ENCODE measurements at places on chromosomes 4 and X.

- no peak for DNase-seq
Measured at GRCh38 chrX:115583496-115584004, 22.6 kb downstream of the PLS3 start.

GRCh38 chr4:16119981-16120380 is 36.2 kb upstream of the PROM1 start:
- no peak for DNase-seq

DNA sequence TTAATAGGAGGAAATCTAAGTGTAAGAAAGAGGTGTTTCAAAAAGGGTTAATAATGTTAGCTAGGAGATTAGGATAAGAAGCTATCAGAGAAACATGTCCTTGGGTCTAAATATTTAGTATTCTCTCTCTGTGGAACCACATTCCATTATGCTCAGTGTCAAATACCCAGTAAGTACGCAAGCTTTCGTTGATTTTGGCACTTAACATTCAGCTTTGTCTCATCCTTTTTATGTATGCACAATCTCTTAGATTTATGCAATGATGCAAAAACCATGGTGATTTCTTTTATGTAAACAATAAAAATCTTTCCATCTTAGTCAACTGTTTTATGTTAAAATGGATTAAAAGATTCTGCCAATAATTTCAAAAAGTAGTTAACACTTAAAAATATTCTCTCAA is 129.2 kb downstream of the KLHL13 start:
- no peak for DNase-seq

DNA sequence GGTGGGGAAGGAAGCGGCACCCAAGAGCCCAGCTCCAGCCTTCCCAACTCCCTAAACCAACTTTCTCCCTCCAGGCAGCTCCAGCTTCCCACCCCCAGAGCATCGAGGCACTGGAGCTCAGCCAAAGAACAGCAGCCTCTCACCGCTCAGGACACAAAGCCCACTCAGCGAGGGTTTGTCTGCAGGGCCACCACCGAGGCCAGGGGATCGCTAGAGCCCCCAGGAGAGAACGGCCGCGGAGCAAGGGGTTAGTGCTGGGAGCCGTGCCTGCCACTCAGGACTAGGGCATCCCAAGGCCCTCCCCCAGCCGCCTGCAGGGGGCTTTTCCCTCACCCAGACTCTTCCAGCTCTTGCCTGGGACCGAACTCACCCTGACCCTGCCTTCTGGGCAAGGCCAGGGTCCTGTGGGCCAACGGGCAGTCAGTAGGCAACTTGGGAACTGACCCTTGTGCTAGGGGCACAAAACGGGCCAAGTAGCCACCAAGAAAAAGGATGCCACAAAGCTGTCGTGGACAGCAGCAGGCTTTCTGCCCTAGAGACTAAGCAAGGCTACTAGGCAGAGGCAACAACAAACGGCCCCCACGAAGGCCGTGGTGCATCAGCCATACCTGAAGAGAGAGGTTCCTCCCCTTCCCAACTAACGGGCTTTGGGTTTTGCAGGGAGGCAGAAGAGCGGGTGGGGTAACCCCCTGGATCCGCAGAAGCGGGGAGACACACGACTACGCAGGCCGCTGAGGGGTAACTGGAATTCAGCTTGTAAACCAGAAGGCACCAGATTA is 2.3 kb downstream of the HCFC1 start:
- DNase-seq: no peak

- no peak for DNase-seq
Measured at GRCh38 chr4:137623013-137623412, 90.7 kb upstream of the PCDH18 start.

Measured in C1 segment of cervical spinal cord (tissue), 14 donors.